Coronary artery (tissue), 2 donors: ENCODE measurements at places on chromosomes 6 and 20.
A peak's percentile ranks its signal among the peaks of the same experiment; 100 is the strongest.

- no peak for DNase-seq
Measured at GRCh38 chr6:73506246-73506645, 14.6 kb downstream of the EEF1A1 start.

GRCh38 chr6:35624341-35625070 lies 64.2 kb downstream of the FKBP5 start:
- no peak for DNase-seq

GRCh38 chr6:127120023-127120786 lies 1.7 kb downstream of the RSPO3 start:
- DNase-seq = no peak

GRCh38 chr20:33019465-33020277 lies 11.8 kb upstream of the BPIFB6 start:
- DNase-seq = no peak

- no peak for DNase-seq
Measured at GRCh38 chr6:33428966-33429749, 9.3 kb downstream of the SYNGAP1 start.

DNA sequence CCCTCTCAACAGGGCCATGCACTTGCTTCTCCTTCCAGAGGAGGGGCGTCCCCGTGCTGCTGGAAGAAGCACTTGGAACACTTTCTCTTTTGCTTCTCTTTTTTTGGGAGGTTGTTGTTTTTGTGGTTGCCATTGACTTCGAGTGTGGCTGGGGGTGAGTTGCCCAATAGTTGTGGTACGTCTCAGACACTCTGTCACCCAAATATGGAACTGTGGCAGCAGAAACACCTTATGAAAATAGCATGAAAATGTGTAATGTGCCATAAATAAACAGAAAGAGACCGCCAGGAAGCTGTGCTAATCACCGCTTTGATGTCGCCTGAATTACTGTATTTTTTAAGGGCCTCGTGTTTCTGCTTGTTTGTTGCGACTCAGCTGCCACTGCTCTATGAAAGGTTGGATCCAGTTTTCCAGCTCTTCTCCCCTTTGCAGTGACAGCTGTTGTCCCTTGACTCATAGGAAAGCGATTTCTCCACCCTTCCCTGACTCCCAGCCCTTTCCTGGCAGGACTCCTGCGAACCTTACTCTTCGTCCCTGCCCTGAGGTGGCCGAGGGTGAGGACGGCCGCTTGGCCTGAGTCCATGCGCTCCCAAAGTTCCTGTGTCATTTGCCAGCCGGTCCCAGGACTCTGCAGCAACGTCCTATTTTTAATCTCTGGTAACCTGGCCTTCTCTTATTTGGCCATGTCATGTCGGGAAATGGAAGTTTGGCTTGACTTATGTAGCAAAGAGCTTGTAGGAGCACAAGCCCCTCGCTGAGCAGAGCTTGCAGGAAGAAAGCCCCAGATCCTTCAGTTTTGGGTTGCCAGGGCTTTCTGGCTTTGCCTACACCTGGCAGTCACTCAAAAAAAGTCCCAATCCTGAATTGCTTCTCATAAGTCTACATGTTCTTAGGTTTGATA lies 694.6 kb downstream of the QKI start:
- DNase-seq = peak; percentile 81

- DNase-seq = no peak
Measured at GRCh38 chr20:54623991-54624569, 148.7 kb downstream of the DOK5 start.

GRCh38 chr6:34284563-34285447 lies 36.0 kb upstream of the SMIM29 start:
- no peak for DNase-seq

DNA sequence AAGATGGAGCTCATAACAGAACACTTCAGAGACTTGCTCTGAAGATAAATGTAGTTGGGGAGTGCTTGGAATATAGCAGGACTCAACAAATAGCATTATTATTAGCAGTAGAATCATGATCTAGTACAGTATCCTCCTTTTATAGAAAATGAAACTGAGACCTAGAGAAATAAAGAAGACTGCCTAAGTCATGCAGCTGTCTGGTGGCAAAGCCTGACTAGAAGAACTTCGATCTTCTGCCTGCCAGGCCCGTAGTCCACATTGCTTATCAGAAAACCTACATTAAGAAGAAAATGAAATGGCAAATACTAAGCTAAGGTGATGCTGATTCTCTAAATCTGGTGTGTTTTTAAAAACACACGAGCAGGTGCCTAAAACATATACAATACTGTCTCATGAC lies 46.4 kb upstream of the DST start:
- DNase-seq = no peak

DNA sequence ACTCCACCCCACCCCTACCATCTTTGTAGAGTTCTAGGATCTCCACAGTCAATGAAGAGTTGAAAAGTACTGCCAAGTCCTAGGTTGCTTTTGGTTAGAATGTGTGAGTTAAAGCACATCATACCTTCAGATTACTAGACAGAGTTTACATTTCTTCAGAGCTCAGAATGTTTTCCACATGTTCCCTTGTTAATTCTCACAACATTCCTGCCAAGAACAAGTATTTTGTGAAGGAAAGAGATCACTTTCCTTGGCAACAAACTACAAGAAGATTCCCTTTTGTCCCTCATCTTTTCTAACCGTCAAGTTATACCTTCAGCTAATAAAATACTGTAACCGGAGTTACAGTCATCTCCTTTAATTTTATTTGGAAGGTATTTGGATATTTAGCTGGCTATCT lies 266.8 kb downstream of the ZFAND3 start:
- DNase-seq = no peak
